ENCODE measurements at places on chromosomes 4 and X.

- no peak for DNase-seq
These were observed 133.8 kb downstream of the LDB2 start for GRCh38 chr4:16764622-16765021.

DNA sequence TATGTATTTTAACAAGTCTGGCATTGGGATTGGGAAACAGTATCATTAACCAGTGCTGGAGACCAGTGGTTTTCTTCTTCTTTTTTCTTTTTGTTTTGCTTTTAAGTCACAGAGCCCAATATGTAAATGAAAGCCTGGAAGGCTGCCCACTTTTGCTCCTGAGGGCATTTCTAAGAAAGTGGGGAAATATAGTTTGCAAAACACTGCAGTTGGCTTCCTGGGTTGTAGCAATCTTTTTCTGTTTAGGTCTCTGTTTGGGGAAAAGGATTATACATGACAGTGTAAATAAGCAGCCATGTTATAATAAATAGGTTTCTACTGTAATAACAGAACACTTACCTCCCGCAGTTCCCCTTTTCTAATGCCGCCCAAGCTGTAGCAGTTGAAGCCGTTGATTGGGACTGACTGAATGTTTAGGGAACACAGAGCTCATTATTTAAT is 105.5 kb downstream of the TMEM164 start:
- DNase-seq: peak; percentile 26

DNA sequence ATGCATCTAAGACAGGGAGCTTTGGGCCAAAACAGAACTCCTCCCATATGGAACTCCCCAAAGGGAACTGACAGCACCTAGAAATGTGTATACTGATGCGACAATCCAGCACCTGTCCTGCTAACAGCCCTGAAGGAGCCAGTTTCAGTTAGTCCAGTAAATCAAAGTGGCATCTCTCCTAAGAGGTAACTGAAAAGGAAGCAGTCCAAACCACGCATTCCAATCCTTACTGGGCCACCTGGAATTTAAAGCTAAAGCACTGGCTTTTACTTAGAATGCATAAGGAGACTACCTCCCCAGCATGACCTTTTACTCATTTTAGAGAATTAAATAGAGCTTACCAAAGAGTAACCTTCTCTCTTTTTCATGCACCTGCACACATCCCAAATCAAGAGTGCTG is 586.8 kb upstream of the PITX2 start:
- DNase-seq: no peak

GRCh38 chr4:37928426-37929416 is 31.5 kb upstream of the PTTG2 start:
- peak; percentile 8 for DNase-seq

DNA sequence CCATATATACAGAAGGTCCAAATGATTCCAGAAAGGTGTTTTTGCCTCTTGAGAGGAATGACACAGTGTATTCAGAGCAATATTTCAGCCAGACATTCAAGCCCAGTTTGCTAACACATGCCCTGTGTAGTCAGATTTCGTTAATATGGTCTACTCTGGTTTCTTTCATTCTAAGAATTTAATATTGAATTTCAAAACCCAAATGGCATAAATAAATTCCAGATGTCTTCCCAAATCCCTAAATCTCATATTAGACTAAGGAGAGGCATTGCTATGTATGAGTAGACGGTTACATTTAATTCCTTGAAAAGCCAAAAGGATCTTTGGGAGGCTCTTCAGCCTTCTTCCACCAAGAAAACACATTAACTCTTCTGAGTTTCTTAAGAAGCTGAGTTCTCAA is 66.3 kb upstream of the C1QTNF7 start:
- DNase-seq: no peak

DNA sequence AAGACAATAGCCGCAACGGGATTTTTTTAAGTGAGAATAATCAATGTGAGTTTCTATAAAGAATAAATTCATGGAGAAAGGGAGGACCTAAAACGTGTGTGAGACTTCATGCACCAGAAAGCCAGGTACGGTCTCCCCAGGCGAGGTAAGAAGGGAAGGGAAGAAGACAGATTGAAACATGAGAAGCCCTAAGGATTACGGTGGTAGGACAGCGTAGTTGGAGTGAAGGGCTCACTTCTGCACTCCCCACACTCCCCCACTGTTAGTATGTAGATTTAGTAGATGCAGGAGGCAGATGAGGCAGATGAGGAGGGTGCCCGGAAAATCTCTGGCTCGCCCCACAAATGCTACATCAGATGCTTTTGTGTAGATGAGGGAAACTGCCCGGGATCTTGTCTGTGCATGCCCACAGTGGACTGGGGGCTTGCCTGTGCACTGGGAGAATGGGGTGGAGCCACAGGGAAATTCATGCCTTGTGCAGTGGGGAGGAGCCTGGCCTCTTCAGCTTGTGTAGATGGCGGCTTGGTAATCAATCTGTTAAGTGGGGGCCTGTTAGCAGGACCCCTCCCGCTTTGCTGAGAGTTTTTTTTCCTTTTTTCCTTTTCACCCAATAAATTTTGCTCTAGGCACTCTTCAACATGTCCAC is 1544.5 kb upstream of the TENM3 start:
- no peak for DNase-seq
